ENCODE measurements at places on chromosomes 16 and 17.

GRCh38 chr16:66920924-66921680 is 2.4 kb upstream of the CDH16 start:
- DNase-seq: no peak

GRCh38 chr17:12727076-12727760 is 61.5 kb downstream of the MYOCD start:
- no peak for DNase-seq

- no peak for DNase-seq
Observed at GRCh38 chr17:64229815-64230728, 33.0 kb downstream of the TEX2 start.

- no peak for DNase-seq
Observed at GRCh38 chr17:56536766-56537165, 56.7 kb upstream of the NOG start.

DNA sequence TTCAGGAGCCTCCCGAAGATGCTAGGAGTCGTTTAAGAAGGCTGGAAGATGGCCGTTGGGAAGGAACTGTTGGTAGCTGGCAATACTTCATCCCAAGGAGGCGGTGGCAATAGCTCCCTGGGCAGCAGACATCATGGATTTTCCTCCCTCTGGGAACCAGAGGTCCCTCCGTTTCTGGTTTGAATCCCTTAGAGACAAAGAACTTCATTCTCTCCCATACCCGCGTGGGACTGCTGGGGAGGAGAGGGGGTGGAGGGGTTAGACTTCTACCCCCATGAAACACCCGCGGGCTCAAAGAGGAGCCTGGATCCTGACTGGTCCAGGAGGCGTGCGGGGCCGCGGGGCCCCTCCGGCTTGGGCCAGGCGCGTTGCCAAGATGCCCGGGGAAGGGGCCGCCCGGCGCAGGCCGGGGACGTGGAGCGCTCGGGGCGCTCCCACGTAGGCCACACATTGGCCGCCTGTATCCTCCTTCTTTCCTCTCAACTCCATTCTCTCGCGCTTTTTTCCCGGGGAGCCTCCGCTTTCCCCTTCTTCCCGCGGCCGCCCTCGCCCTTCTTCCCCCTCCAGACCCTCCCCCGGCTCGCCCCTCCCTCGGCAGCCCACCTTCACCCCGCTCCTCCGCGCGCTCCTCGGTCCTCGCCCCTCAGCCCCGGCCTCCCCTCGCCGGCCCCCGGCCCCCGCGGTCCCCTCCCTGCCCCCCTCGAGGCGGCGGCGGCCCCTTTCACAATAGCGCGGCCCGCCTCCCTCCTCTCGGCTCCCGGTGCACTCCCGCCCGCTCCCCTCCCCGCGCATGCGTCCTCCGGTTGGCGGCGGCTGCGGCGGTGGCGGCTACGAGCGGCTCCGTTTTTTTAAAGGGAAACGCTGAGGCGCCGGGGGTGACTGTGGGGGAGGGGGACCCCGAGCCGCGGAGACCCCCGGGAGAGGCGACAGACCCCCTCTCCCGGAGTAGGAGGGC is at the start of gene MSL1:
TSS of gene MSL1 (plus strand) at position 791 of the 955 bp plus-strand sequence. CDS start 642 bp downstream, outside the sequence.
- peak; percentile 79 for DNase-seq

- DNase-seq: no peak
Observed at GRCh38 chr17:68457168-68457538, at the start of gene WIPI1. Gene WIPI1 (minus strand): TSS chr17:68457496. CDS start chr17:68457421, 75 bp downstream.

Measured in activated gamma-delta T cell treated with anti-CD3 and anti-CD28 coated beads, Interleukin-2, amount 50 U/mL, for 16 hours (primary cell).